AG08395 (cell line): ENCODE measurements at places on chromosomes 16 and 17.

DNA sequence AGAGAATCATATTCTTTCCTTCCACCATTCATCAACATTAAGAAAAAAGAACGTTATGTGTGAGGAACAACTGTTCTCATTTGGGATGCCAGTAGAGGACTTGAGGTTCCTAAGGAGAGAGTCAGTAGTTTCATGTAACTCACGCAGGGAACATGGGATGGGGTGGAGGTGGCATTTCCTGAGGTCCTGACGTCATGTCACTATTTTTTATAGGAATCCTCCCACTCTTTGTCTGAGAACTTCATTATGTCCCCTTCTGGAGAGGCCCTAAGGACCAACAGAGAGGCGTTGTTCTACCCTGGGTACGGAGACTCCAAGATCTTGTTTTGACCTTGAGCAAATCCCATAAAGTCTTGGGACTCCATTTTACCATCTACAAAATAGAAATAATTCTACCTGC is 211.7 kb upstream of the SOX9 start:
- no peak for DNase-seq

DNA sequence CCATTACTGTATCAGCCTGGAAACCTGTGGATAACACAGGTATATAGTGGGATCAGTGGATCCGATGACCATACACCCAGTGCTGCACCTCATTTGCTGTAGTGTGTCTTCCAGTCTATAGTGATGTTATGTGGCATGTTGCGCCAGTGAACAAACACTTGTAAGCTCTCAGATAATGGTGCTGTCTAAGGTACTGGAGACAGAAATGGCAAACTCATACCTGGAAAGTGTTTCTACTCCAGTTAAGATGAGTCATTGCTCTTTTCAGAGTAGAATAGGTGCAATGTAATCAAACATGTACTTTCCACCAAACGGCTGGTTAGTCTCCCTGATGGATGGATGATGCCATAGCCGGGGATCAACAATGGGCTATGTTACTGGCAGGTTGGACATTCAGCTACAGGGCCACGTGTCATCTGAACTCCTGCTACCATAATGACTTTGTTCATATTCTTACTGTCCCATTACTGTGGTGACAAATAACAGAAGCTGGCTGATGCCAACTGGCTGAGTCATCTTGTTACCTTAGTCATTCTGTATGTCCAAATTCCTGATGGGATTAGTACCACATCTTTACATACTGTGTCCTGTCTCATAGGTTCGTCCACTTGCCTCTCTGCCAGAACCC is 6.3 kb downstream of the CCL11 start:
- DNase-seq = no peak

GRCh38 chr17:20916383-20916782 is 126.4 kb downstream of the USP22 start:
- no peak for DNase-seq

DNA sequence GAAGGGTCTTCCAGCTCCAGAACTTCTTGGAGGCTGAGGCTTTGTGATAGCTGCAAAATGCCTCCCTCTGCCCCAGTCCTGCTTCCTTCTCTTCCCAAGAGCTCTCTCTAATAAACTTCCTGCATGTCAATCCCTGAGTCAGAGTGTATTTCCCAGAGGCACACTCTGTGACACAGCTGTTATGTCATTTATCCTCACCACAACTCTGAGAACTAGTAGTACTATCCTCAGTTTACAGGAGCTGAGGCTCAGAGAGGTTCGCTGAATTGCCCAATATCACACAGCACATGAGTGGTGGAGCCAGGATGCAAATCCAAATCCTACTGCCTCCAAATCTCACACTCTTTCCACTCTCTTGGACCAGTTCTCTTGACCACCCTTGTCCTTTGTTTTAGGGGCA is 20.0 kb downstream of the UNC45B start:
- DNase-seq = peak; percentile 26

DNA sequence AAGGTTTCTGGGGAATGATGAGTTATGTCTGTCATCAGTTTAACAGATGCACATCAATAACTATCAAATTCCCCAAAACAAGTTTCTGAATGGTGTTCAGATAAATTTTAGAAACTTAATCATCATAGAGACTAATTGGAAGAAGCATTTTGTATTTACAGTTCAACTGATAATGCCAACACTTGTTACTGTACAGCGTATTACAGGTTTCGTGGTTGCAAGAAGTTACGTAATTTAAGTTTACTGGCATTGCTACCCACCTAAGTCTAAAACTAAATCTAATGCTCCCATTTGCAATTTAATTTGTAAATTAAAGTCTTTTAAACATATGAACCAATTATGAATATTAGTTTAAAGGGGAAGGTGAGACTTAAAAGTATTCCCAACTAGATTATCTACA is 3.0 kb downstream of the SRSF1 start:
- DNase-seq = no peak

DNA sequence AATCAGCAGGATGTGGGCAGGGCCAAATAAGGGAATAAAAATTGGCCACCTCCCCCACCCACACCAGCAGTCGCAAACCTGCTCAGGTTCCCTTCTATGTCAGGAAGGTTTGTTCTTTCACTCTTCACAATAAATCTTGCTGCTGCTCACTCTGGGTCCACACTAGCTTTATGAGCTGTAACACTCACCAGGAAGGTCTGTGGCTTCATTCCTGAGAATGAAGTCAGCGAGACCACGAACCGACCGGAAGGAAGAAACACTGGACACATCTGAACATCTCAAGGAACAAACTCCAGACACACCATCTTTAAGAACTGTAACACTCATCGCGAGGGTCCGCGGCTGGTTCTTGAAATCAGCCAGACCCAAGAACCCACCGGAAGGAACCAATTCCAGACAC is 115.5 kb upstream of the TBX2 start:
- DNase-seq = no peak

GRCh38 chr17:41869426-41869825 is 4.2 kb upstream of the KLHL11 start:
- no peak for DNase-seq

DNA sequence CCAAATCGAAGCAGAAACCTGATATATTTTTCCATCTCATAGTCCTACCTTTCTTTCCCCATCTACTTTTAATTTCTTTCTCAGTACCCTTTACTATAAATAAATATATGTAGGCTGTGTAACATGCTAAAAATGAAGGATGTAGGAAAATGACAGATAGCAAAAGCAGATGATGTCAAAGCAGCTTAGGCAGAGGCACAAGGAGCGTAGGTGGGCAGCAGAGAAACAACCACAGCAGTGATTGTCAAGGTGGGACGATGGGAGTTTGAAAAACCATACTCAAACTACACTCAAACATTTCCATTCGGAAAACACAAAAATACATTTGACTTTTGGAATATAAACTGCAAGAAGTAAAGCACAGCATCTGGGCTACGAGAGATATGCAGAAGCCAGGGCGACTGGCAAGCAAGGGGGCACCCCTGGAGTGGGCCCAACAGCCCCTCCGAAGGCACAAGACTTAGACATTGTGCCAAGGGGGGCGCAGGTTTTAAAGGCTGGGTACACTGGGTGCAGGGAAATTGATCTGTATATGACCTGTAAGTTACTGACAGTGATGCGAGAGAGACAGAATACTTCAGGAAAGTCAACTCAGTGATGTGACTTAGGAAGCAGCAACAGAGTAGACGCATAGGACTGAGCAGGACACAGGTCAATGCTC is 31.1 kb downstream of the SNN start:
- no peak for DNase-seq

DNA sequence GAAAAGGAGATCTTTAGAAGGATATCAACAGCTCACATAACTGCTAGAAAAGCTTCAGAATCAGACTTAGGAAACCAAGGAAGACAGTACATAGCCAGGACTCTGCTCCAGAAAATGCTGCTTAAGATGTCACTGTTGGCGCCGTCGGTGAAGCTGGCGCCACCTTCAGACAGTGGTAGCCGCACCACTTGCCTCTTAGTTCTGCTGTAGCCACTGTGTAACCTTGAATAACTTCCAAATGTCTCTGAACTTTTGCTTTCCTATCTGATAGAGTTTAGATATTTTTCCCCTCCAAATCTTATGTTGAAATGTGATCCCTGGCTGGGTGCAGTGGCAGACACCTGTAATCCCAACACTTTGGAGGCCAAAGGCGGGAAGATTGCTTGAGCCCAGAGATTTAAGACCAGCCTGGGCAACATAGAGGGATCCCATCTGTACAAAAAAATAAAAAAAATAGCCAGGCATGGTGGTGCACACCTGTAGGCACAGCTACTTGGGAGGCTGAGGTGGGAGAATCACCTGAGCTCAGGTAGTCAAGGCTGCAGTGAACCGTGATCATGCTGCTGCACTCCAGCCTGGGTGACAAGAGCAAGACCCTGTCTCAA is 6.3 kb upstream of the USP31 start:
- no peak for DNase-seq

- peak; percentile 24 for DNase-seq
Observed at GRCh38 chr17:31328160-31328535, 6.7 kb upstream of the EVI2A start.

DNA sequence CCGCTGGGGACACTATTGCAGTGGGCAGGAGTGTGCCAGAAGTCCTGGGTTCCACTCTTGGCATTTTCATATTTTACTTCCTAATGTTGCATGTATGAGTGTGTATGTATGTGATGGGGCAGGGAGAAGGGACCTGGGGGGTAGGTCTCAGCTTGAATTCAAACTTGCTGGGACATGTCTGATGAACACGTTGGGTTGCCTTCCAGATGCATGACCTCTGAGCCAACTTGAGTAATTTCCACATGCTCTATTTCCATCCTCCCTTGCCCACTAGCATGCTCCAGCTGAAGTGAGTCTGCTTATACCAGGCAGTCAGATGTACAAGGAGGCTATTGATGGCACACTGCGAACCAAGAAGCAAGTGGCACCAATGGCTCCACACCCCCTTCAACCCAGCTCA is 32.9 kb upstream of the SRSF1 start:
- no peak for DNase-seq

DNA sequence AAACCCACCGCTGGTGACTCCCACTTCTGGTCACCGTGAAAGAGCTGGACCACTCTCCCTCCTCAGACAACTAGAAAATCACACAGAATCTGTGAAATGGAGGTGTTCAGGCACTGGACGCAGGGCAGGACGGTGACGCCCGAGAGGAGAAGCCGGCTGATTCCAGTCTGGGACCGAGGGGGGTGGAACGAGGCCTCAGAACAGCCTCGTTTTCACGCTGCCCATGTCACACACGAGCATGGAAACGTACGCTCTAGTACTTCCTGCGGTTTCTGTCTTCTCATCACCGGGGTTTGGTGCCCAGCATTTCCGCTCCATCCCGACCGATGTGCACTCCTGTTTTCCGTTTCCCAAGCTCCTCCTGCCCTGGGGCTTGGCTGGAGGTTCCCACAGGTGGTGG is 101.8 kb upstream of the METRNL start:
- DNase-seq = no peak

- no peak for DNase-seq
Observed at GRCh38 chr17:67676305-67676704, 41.4 kb upstream of the NOL11 start.

GRCh38 chr17:74532115-74532514 is 840 bp upstream of the CD300LB start:
- no peak for DNase-seq

GRCh38 chr17:2064980-2065785 is 10.3 kb downstream of the HIC1 start:
- no peak for DNase-seq

DNA sequence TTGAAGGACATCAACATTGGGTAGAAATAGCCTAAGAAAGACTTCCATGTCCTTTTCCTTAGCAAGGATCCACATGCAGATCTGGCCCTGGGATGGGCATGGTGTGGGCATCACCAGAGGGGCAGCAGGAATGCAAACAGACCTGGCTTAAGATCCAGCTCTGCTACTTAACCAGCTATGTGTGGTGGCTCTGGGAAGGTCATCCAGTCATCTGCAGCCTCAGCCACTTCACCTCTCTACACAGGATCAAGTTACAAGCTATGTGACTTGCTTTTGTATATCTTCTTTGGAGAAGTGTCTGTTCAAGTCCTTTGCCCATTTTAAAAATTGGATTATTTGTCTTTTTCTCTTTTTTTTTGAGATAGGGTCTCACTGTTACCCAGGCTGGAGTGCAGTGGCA is 13.5 kb upstream of the ADORA2B start:
- DNase-seq = no peak

DNA sequence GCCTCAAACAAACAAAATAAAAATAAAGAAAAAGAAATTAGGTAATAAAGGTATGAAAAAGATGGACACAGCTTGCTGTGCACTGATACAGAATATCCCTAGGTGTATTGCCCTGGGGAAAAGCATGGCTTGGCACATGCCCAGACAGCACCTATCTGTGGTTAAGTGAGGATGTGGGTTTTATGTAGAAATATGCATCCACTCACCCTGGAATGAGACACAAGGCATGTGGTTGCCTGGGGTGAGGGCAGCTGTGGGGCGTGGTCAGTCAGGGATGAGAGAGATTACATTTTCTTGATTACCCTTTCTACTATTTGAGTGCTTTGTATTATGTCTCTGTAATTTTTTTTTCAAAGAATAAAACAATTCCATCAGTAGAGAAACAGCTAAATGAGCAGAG is 6.9 kb downstream of the PLLP start:
- peak; percentile 86 for DNase-seq
